ENCODE measurements at places on chromosomes 4 and X.

GRCh38 chrX:32530802-32531403 lies 680.4 kb downstream of the DMD start:
- no peak for DNase-seq

GRCh38 chr4:38920186-38920585 lies 52.6 kb downstream of the FAM114A1 start:
- no peak for DNase-seq

DNA sequence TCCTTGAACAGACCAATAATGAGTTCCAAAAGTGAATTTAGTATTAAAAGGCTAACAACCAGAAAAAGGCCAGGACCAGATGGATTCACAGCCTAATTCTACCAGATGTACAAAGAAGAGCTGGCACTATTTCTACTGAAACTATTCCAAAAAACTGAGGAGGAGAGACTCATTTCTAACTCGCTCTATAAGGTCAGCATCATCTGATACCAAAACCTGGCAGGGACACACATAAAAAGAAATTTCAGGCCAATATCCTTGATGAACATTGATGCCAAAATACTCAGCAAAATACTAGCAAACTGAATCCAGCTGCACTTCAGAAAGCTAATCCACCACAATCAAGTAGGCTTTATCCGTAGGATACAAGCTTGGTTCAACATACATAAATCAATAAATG lies 35.8 kb upstream of the USP46 start:
- DNase-seq: no peak

- DNase-seq: no peak
Measured at GRCh38 chrX:9438933-9439494, 25.8 kb upstream of the TBL1X start.

DNA sequence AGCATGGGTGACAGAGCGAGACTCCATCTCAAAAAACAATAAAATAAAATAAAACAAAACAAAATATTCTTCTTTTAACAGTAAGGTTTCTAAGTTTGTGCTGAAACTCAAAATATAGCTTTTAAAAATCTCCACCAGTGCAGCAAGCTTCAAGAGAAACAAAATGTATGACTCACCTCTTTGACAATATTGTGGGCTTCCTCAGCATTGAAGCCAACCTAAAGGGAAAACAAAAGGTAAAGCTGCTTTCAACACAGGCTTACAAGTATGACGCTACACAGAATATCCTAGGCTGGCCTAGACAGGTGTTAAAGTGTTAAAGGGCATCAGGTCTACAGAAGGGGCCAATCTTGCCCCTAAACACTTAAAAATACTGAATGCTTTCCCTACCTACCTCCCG lies 1.2 kb downstream of the DYNLT3 start:
- DNase-seq: no peak

DNA sequence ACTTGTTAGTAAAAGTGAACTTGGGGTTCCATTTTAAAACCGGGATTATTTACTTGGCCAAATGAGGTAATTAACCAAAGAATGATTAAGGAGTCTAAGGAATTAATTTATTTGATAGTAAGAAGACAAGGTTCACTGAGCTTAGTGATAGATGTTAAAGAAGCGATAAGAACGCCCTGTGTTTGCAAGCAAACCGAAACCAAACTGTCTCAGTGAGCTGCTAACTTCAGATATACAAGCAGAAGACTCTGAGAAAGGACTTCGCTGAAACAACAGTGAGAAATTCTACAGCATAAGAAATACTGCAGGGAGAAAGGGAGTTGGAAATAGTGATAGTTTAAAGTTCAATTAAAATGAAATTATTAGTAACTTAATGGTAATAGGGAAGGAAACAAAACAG lies 37.6 kb upstream of the SHISA3 start:
- DNase-seq: no peak

DNA sequence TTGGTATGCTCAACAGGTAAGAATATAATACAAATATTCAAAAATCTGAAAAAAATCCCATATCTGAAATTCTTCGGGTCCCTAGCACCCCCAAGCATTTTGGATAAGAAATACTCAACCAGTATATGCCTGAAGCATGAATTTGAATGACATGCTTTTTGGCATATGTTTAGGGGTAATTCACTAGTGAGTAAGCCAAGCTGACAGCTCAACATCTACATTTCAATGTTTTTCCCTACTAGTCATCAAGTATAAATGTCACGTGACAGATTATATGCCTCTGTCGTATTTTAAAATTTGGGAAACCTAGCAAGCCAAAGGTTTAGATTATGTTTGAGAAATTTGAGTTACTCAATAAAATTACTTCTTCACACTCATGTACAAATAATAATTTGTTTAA lies 125.1 kb downstream of the FGF16 start:
- DNase-seq: no peak

DNA sequence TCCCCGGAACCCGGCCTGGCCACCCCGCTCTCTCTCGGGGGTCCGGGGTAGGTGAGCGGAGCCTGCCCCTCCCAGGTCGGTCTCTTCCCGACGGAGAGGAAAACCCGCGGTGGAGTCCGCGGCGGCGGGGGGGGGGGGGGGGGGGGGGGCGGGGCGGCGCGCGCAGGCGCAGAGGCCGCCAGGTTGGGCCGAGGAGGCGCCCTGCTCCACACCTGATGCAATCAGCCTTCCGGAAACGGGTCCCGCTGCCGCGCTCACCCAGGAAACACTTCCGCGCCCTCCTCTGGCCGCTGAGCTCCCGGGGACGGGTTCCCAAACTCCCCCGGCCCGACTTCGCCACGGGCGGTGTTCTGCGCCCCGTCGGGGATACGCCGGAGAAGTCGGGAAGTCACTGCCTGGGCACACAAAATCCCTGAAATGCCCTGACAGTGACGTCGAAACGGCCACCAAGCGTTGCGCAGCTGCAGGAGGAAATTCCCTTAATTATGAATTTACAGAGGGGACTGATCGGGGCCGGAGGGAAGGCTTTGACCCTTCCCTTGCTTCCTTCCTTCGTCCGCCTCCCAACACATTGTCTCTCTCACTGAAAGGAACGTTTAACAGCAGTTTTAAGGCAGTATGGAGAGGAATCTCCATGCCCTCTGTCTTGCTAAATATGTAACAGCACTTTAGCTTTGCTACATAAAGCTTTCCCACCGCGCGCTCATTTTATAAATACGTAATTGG lies 2.1 kb upstream of the APBB2 start:
- DNase-seq: peak; percentile 30

GRCh38 chr4:121397941-121398601 lies 17.3 kb upstream of the QRFPR start:
- DNase-seq: no peak

GRCh38 chr4:182213004-182213403 lies 30.2 kb upstream of the TENM3 start:
- no peak for DNase-seq

GRCh38 chr4:1277667-1278665 lies 11.7 kb upstream of the MAEA start:
- no peak for DNase-seq

GRCh38 chrX:149950681-149951080 lies 12.4 kb upstream of the EOLA2 start:
- no peak for DNase-seq

All from activated B cell treated with CpG ODN at 0.5 μM for 24 hours (primary cell).